ELR (cell line): ENCODE measurements at places on chromosomes 4 and X.

GRCh38 chr4:77711469-77711868 is 105.8 kb downstream of the CXCL13 start:
- DNase-seq = no peak

- peak; percentile 38 for DNase-seq
Measured at GRCh38 chr4:170872794-170873193, 783.0 kb upstream of the AADAT start.

DNA sequence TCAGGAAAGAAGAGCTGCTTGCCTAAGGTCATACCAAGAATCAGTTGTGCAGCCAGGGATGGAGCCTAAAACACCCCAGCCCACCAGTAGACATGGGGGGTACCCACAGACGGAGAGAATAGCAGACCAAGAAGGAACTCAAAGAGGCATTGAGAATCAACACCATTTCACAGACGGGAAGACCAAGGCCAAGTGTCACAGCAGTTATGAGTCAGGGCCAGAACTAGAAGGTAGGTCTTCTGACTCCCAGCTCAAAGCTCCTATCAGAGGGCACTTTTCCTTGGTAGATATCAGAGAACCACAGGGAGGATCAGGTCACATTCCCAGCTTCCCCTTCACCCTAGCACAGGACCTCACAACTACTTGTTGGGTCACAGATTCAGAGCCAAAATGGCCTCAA is 14.5 kb downstream of the OTUD5 start:
- no peak for DNase-seq

DNA sequence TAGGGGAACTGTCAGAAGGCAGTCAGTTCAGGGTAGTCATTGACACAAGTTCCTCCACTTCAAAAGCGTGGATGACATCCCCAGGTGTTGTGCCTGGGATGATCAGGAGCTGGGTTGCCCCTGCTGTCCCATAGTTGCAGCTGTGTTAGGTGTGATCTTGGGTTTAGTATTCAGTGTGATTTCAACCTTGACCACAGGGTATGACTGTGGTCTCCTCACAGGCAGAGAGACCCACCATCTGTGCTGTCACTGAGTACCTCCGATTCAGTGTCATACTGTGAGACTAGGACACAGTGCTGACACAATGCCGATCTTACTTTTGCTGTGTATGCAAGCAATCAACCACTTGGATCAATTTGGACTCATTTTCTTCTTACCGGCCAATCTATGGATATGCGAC is 25.2 kb downstream of the FOXR2 start:
- DNase-seq = no peak

DNA sequence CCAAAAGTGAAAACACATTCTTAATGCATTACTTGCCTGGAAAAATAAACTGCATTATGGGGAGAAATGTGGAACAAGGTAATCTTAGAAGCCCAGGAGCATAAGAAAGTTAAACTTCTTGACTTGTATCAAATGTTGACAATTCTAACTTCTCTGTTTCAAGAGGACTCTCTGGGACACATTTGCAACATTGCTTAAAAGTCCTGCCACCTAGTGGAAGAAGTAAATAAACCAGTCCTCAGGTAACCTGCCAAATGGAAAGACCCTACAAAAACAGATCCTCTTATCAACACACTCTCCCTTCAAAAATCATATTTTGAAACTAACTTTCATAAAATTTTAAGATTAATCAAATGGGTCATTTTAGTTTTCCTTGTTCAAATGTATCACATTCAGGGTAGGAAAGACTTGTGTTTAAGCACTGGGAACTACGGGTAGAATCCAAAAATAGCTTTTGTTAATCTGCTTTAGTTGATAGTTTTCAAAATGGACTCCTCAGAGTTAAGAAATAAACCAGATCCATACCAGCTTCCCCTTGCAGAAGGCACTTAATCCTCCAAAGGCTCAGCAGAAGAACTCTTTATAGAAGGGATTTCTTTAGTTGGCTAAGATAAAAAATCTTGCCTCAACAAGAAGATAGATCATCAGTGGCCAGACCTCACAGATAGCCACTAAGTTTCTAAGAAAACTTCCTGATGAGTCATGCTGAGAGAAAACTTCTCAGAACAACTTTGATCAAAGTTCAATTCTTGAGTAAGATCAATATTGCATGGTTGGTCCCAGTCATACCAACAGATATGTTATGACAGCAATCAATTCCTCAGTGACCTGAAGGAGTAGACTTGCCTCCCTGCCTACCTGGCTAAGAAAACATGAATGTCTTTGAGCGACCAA is 141.7 kb downstream of the HHIP start:
- peak; percentile 60 for DNase-seq

DNA sequence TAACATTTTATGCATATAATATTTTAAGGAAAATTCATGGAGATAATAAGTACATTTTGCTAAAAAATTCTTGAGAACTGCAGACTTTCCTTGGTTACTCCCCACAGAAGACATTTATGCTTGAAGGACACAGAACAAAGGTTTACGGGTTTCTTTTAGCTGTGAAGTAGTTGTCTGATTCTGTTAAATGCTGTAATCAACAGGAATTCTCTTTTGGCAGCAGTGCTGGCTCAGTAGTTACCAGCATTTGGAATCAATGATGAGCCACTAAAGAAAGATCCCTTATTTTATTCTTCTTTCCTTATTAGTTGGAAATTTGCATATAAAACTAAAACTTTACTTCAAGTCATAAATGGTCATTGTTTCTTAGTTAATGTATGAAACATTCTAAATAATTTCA is 199.3 kb upstream of the FAT4 start:
- DNase-seq = peak; percentile 20

GRCh38 chr4:8238036-8238511 is 31.5 kb upstream of the HTRA3 start:
- DNase-seq = no peak

DNA sequence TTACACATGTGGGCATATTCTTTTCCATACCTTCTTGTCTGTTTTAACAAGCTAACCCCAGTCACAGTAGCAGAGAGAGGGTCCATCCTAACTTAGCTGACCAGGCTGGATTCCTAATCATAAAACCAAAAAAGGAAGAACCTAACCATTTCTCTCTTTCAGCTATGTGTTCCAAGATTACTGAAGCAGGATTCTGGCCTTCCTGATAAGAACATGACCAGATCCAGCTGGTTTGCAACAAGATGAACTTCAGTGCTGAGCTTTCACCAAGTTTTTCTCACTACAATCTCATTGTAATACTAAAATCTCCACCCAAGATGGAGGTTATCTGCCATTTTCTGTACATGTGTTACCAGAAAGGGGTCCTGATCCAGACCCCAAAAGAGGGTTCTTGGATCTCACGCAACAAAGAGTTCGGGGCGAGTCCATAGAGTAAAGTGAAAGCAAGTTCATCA is 20.4 kb upstream of the UBA6 start:
- no peak for DNase-seq

GRCh38 chr4:130563185-130563888 is 1467.4 kb downstream of the C4orf33 start:
- DNase-seq = peak; percentile 85

GRCh38 chr4:139153411-139154133 is 23.4 kb downstream of the ELF2 start:
- DNase-seq = peak; percentile 22

GRCh38 chr4:15479089-15479912 is 9.6 kb downstream of the CC2D2A start:
- peak; percentile 88 for DNase-seq

DNA sequence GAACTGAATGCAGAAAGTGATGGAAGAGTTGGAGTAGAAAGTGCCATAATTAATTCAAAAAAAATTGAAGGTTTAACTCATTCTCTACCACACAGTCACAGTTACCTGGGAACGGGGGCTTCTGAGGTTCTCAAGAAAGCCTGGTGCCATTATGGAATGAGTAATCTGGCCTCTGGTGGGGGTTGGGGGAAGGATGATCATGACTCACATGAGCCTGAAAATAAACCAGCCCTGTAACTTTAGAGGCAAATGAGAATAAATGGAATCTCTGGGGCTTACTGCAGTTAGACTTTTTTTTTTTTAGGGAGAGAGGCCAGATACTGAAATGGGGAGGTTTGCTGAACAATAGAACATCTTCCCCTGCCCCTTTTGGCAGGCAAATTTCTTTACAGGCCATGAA is 55.3 kb downstream of the SOD3 start:
- peak; percentile 83 for DNase-seq

- no peak for DNase-seq
Measured at GRCh38 chr4:102554482-102554881, 53.3 kb downstream of the NFKB1 start.

GRCh38 chrX:49249071-49249470 is 13.8 kb downstream of the CCDC22 start:
- DNase-seq = no peak

- peak; percentile 40 for DNase-seq
Measured at GRCh38 chr4:107818301-107818910, 6.3 kb upstream of the SGMS2 start.
